AG10803 (cell line): ENCODE measurements at places on chromosomes 2 and 18.
A peak's percentile ranks its signal among the peaks of the same experiment; 100 is the strongest.

DNA sequence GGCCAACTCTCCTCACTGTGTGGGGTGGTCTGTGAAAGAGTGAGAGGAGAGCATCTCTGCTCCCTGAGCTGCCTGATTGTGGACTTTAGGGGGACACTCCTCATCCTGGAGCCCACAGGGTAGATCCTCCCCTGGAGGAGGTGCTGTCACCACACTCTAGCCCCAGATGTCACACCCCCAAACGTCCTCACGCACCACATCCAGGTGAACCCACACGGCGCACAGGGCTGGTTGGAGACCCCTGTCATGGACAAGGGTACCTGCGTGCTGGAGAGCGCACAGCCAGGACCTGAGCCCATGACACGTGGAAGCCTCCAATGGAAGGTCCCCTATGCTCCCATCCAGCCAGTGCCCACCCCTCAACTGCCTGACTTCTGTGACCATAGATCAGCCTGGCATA is 10.5 kb downstream of the AGXT start:
- no peak for DNase-seq

GRCh38 chr2:125450092-125450491 is 1205.9 kb upstream of the GYPC start:
- DNase-seq = no peak

DNA sequence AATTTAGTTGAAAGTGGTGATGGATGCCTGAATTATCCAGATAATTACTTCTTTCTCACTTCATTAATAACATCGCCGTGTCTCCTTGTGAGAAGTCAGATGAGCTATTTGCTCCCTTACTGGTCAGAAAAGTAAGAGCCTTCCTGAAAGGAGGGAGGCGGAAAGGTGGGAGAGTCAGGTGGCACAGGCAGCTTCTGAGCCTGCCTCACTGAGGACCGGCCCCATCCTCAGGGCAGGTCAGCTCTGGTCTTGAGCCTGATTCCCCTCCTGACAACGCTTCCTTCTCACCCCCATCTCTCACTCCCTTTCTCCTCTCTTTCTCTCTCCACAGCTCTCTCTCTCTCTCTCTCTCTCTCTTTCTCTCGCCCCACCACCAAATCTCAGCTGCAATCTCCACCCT is 10.1 kb upstream of the APOB start:
- no peak for DNase-seq

GRCh38 chr2:48362515-48362914 is 167.4 kb upstream of the STON1 start:
- DNase-seq = no peak

DNA sequence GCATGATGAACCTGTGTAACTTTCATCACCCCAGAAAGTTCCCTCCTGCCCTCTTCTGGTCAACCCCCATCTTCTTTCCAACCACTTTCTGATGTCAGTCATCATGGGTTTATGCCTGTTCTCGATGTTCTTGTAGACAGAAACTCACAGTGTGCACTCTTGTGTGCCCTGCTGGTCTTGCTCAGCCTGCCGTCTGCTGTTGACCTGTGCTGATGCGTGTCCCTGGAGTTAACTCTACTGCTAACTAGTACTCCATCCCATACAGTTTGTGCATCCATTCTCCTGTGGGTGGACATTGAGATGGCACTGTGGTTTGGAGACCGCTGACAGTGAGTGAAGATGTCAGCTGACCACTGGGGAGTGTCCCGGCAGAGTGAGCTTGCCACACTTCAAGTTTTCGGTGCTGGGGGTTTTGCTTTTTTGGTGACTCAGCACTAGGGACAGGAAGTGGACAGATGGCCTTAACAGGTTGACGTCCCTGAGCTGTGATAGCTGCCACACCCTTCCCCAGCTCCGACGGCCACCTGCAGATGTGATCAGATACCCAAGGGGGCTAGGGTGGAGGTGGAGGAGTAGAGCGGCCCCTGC is 14.8 kb downstream of the KLHL29 start:
- DNase-seq = no peak

- DNase-seq = no peak
These were observed 24.5 kb downstream of the SIGLEC15 start for GRCh38 chr18:45850021-45850420.

GRCh38 chr2:181772777-181773176 is 92.5 kb upstream of the NEUROD1 start:
- DNase-seq = no peak

GRCh38 chr2:70354264-70354949 is 52.5 kb upstream of the FAM136A start:
- peak; percentile 36 for DNase-seq

DNA sequence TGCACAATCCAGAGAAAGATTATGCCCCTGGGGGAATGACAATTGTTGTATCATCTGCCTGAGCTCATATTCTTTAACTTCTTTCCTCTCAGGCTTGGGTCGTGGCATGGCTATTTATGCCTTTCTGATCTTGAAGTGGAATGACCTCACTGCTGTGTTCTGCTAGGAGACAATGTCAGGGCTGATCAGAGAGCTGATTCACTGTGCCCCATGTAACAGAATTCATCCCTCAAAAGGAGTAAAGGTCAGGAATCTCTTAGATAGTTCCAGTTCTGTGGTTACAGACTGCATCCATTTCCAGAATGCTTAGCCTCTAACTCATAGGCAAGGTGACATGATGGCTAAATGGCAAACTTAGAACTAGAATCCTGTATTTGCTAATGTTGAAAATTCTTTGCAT is 511.7 kb upstream of the CNTNAP5 start:
- no peak for DNase-seq

DNA sequence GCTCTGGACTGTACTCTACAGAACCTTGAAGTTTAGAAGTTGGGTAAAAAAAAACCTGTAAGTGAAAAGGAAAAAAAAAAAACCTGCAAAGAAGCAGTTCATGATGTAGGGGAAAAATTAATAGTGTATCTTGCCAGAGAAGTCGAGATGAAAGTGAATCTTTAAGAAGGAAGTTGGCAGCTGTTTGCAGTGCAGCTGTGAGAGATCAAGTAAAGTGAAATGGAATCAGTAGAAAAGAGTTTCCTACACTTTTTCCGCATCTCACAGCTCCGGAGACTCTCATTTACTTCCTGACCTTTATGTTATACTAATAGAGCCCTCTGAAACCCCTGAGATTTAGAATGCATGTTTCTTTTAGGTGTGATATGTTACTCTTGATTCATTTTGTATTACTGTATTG is 19.2 kb downstream of the RNMT start:
- no peak for DNase-seq

- no peak for DNase-seq
These were observed 24.3 kb upstream of the IKZF2 start for GRCh38 chr2:213175673-213176247.

- DNase-seq = no peak
These were observed 209.4 kb downstream of the SP3 start for GRCh38 chr2:173755798-173756197.

- no peak for DNase-seq
These were observed 72.3 kb downstream of the INHBB start for GRCh38 chr2:120418174-120418787.

- peak; percentile 51 for DNase-seq
These were observed 300.4 kb downstream of the ZNF407 start for GRCh38 chr18:74897971-74898657.

- no peak for DNase-seq
These were observed 58.9 kb downstream of the EML4 start for GRCh38 chr2:42228101-42228500.

- DNase-seq = no peak
These were observed 650 bp upstream of the AFG3L2 start for GRCh38 chr18:12377556-12378197.

GRCh38 chr2:169561364-169561763 is 12.3 kb downstream of the FASTKD1 start:
- DNase-seq = no peak

DNA sequence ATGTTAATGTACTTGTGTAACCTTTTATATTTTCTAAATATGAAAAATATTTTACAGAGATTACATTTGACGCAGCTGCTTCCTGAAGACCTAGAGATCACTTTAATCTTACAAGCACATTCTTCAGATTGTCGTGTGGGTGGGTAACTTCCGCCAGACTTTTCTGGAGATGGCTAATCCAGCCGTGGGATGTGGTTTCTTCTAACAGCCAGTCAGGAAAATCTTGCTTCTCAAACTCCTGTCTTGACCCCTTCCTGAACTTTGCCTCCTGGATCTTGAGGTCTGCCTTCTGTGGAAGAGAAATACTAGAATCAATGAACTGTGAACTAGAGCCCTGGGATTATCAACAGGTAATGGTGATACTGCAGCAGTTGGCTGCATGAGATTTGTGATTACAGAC is 401.6 kb upstream of the TNP1 start:
- no peak for DNase-seq

GRCh38 chr2:239358062-239358754 is 42.6 kb downstream of the HDAC4 start:
- DNase-seq = peak; percentile 71

- DNase-seq = no peak
These were observed 18.0 kb downstream of the MALL start for GRCh38 chr2:110097506-110098220.

DNA sequence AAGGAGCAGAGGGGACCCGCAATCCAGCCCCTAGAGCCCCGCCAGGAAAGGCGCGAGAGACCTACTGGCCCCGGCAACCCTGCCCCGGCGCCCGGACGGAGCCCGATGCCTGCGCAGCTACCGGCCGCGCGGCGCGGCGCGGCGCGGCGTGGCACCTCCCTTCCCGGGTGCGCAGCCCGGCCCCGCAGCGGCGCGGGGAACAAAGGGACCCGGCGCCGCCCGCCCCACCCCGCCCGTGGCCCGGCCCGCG is 307 bp downstream of the CDH2 start:
- DNase-seq = no peak

DNA sequence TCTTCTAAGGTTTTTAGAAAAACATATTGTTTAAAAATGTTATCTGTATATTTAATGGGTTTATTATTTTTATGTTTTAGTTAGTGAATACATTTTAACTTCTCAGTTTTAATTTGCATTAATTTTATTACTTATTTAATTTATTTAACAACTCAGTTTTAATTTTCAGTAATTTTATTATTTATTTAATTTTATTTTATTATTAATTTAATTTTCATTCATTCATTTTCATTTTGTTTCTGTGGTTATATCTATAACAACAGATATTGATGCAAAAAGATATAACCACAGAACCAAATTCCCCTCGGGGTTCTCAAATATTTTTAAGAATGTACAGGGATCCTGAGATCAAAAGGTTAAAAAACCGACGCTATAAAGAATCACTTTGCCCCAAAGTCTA is 23.0 kb downstream of the FAM237A start:
- DNase-seq = no peak

DNA sequence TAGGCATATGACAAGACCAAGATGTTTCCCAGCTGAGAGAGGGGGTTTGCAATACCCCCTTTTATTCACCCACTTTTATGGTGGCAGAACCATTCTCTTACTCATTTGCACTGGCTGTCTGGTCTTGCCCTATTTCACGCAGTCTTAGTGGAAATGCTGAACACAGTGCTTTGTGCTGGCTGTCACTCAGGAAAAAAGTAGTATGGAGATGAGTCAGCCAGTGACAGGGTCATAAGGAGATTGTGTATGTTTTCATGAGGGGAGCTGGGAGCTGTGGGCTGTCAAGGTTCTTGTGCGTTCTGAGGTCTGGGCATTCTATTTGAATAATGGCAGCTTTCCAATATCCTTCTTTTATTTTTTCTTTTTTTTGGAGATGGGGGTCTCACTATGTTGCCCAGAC is 10.9 kb upstream of the CNRIP1 start:
- no peak for DNase-seq

DNA sequence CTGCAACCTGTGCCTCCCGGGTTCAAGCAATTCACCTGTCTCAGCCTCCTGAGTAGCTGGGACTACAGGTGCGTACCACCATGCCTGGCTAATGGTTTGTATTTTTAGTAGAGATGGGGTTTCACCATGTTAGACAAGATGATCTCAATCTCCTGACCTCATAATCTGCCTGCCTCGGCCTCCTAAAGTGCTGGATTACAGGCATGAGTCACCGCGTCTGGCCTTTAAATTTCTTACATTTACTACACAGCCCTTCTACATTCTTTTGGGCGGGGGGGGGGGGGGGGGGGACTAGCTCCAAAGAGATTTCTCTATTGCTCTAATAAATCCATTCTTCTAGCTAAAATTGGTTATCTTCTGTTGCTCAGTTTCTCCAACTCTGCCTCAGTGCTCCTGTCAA is 964.9 kb upstream of the ACVR2A start:
- no peak for DNase-seq

GRCh38 chr2:30152385-30152784 is 5.6 kb downstream of the YPEL5 start:
- no peak for DNase-seq

GRCh38 chr2:159921752-159922404 is 123.9 kb upstream of the CD302 start:
- DNase-seq = peak; percentile 36

DNA sequence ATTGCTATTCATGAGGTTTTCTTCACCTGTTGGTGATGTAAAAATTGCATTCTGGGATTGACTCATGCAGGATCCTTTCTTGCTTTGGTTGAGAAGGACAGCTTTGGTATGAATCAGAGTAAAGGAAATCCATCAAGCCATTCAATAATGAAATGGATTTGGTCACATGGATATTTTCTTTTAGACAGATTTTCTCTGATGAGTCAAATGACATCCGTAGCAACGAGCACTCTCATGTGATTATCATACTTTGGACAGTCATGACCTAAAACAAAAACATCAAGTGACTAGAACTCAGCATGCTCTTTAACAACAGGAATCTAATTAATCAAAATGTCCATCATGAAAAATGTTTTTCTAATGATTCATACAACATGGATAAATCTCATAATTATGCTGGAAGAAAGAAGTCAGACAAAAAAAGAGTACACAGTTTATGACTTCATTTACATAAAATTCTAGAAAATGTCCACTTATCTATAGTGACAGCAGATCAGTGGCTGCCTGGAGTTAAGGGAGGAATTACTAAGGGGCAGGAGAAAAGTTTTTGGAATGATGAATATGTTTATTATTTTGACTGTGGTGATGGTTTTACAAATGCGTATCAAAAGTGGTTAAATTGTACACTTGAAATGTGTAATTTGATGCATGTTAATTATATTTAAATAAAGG is 30.7 kb downstream of the TRAK2 start:
- DNase-seq = peak; percentile 61

GRCh38 chr2:58971511-58972360 is 730.6 kb upstream of the FANCL start:
- no peak for DNase-seq

GRCh38 chr2:30958918-30959265 is 151.6 kb upstream of the CAPN13 start:
- no peak for DNase-seq

GRCh38 chr18:46152808-46153617 is 48.8 kb downstream of the HAUS1 start:
- peak; percentile 31 for DNase-seq

DNA sequence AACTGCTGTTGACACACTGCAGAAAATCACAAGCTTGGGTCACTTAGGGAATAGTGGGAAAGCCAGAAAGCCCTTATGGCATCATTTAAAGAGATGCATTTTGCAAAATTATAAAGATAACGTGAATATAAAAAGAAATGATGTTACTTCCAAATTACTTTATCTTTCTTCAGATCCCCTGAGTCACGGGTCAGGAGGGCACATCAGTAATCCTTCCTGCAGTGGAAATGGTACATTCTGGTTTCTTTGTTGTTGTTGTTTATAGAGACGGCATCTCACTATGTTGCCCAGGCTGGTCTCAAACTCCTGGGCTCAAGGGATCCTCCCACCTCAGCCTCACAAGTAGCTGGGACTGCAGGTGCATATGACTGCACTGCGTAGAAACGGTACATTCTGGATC is 9.8 kb upstream of the EPG5 start:
- DNase-seq = no peak
